ENCODE measurements at places on chromosomes 6 and 20. TPM values are rescaled to one million over a fixed set of nuclear protein-coding genes. Genes with fewer than 3 reads are reported as not detected.

POU5F1 gene
- total RNA-seq: 11.3 TPM

CFB gene
- total RNA-seq: 24.3 TPM

CRISP3 gene
- total RNA-seq: not detected

CNR1 gene
- 3.3 TPM for total RNA-seq

KCNK15 gene
- 4.6 TPM for total RNA-seq

NXT1 gene
- 35.9 TPM for total RNA-seq

BTN1A1 gene
- not detected for total RNA-seq

UST gene
- 0.87 TPM for total RNA-seq

TENT5A gene
- 2.6 TPM for total RNA-seq

NRSN1 gene
- 0.15 TPM for total RNA-seq

ANKEF1 gene
- 5.2 TPM for total RNA-seq

GPLD1 gene
- total RNA-seq: 0.45 TPM

TFAP2C gene
- not detected for total RNA-seq

Data from renal cortical epithelial cell (primary cell).